SHP77 treated with DMSO at 0.1 percent for 48 hours (cell line): ENCODE measurements at places on chromosomes 11 and 22.
A peak's percentile ranks its signal among the peaks of the same experiment; 100 is the strongest.

DNA sequence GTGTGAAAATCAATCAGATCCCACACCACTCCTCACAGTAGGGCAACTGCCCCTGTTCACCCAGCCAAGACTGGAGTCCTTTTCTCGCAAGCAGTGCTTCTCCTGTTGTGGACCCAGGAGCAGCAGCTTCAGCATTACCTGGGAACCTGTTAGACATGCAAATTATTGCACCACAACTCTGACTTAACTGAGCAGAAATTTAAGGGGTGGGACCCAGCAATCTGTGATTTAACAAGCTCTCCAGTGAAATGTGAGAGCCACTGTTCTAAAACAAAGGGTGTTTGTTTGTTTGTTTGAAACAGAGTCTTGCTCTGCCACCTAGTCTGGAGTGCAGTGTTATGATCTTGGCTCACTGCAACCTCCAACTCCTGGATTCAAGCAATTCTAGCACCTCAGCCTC, 591.4 kb downstream of the SOX6 start:
- no peak for DNase-seq

GRCh38 chr11:69950621-69951020, 127.5 kb upstream of the ANO1 start:
- DNase-seq: no peak

DNA sequence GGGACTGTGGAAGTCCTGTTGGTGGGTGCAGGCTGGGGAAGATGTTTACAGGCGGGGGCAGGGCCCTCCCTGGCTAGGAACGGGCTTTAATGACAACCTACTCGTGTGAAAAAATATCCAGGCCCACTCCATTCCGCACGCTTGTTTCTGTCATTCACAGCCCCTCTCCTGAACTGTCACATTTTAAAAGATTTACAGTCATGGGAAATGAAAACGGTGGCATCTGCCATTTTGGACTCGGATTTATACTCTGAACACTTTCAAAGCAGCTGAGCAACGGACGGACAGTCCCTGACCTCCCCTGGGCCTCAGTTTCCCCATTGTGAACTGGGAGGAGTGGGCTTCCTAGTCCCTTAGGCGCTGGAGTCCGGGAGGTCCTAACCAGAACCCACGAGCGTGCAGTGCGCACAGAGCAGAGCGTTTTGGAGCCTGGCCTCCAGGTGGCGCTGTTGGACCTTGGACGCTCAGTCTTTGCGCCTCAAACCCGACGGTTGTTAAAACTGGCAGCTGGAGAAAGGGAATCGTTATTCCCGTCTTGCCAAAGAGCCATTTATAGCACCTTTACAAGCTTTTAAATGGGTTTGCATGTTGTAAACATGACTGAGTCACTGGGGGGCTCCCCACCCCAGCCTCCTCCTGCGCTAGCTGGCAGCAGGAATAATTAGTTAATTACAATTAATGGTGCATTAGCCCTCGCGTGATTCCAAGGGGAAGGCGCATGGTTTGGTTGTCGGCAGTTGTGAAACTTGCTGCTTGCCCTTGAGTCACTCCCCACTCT, 75.3 kb downstream of the FBLN1 start:
- DNase-seq: peak; percentile 65

- no peak for DNase-seq
Measured at GRCh38 chr11:67371911-67372320, 1.5 kb downstream of the CLCF1 start.

DNA sequence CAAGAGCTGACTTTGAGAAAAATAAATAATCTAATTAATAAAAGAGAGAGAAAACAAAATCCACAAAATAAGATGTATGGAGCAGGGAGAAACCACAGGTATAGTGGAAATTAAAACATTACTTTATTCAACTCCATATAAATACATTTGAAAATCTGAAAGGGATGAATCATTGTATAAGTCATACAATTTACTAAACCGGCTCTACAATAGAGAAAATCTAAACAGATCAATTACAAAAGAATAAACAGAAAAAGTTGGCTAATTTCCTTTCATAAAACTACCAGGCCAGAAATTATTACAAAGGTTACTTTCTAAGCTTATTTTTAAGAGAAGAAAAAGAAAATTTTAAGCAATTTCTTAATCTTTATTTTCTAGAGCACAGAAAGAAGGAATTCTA, 51.3 kb upstream of the DRD2 start:
- DNase-seq: no peak
